Activated CD4-positive, alpha-beta T cell treated with anti-CD3 and anti-CD28 coated beads, Interleukin-2, Interleukin-6, amounts not matched to agents 100 ng/mL and 50 ng/mL, durations not matched to agents 16 hours and 8 hours (primary cell): ENCODE measurements at places on chromosomes 4 and X.

DNA sequence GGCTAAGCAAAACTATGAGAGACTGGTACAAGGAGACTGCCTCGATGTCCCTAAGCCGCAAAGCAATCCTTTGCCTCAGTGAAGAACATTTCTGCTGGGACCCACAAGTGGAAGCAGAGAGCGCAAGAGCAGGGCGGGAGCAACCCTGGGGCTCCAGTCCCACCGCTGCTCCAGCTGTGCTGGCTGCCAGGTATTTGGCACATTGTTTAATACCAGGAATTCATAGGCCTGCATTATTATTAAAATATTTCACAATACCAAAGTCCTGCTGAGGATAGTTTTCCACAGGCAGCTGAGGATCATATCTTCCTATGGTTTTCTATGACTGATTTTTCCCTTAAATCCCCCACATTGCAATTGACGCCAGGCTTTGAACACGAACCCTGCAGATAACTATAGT, 163.5 kb upstream of the TLL1 start:
- no peak for DNase-seq

DNA sequence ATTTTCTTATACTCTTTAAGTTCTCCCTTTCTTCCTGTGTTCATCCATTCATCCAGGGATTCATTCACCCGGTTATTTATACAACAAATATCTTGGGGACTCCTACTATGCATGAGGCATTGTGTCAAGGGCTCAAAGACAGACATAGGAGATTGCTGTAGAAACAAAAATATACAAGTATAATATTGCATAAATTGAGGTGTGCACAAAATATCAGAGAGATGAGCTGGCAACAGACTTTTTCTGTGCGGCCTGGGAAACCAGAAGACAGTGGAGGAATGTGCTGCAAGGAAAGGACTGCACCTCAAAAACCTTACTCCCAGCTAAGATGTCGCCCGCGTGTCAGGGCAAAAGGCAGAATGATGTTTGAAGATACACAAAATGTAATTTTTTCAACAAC, 9.6 kb downstream of the OTOP1 start:
- DNase-seq = no peak

GRCh38 chr4:108950158-108950915, 187.5 kb upstream of the ETNPPL start:
- DNase-seq = no peak

- no peak for DNase-seq
Measured at GRCh38 chrX:132855780-132856341, 102.6 kb downstream of the HS6ST2 start.

DNA sequence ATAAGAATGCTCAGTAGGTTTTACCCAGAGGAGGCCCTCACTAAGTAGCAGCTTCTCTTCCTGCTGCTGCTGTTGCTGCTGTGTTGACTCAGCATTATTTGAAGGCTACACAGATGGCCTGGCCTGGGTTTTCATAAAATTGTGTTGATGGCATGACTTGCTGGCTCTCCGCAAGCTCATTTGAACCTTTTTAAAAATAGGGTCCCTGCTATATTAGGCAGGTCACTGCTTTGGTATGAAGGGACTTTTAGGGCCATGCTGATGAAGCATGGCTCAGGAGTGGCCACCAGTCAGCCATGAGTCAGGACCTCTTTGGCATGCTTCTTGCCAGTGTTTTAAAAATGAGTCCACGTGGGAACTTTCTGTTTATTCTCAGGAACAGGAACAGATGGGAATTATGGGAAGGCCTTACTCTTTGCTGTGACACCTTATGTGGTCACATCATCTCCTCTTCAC, 128.7 kb downstream of the MID1IP1 start:
- DNase-seq = no peak

- DNase-seq = no peak
Measured at GRCh38 chr4:104763554-104764222, 269.0 kb upstream of the CXXC4 start.

GRCh38 chrX:49247916-49248811, 12.9 kb downstream of the CCDC22 start:
- DNase-seq = no peak

DNA sequence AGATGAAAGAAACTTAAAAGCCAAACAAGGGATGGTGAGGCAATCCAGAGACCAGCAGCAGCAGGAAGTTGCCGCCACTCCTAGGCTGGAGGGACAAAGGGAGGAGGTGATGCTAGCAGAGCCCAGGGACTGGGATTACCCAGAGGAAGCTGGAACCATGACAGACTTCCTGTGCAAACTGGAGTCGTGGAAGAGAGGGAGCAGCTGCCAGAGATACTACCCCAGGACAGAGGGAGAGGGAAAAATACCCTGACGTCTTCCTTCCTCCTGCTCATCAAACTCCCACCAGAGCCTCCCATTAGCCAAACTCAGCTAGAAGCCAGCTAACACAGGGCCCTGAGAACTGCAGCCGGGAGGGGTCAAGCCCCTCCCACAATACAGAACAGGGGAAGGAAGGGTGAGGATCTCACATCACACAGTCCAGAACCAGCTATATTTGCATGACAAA, 101.2 kb upstream of the KLF3 start:
- no peak for DNase-seq

DNA sequence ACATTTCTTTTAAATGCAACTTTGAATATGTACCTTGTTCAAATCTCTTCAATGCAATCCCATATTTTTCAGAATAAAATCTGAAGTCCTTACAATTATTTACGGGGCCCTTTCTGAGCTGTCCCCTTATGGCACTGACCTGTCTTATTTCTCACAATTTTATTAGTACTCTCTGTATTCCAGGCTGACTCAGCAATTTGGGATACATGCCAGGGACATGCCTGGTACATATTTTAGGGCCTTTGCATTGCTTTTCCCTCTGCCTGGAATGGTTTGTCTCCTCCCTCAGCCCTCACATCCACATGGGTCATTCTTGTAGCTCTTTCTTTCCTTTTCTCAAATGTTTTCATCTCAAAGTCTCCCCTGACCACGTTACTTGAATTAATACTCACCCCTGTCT, 172.2 kb upstream of the TECRL start:
- DNase-seq = no peak

GRCh38 chr4:52010986-52011385, 9.2 kb downstream of the LRRC66 start:
- DNase-seq = no peak

DNA sequence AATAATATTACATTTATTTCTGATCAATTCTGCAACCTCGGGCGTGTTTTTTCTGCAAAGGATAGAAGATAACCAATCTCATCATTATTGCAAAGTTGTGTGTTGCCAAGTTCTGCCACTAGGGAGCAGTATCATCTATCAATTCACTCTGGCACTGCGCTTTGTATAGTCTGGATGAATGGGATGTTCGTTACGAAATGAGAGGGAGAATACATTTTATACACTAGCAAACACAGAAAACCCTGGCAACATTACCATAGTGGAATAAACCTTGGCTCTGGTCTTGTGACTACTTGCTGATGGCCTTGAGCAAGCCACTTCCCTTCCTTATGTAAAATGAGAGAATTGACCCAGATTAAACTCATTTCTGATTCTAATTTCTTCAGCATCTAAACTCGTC, 97.5 kb upstream of the ZNF518B start:
- DNase-seq = peak; percentile 60

GRCh38 chr4:7431696-7432530, 2.8 kb downstream of the PSAPL1 start:
- DNase-seq = no peak

DNA sequence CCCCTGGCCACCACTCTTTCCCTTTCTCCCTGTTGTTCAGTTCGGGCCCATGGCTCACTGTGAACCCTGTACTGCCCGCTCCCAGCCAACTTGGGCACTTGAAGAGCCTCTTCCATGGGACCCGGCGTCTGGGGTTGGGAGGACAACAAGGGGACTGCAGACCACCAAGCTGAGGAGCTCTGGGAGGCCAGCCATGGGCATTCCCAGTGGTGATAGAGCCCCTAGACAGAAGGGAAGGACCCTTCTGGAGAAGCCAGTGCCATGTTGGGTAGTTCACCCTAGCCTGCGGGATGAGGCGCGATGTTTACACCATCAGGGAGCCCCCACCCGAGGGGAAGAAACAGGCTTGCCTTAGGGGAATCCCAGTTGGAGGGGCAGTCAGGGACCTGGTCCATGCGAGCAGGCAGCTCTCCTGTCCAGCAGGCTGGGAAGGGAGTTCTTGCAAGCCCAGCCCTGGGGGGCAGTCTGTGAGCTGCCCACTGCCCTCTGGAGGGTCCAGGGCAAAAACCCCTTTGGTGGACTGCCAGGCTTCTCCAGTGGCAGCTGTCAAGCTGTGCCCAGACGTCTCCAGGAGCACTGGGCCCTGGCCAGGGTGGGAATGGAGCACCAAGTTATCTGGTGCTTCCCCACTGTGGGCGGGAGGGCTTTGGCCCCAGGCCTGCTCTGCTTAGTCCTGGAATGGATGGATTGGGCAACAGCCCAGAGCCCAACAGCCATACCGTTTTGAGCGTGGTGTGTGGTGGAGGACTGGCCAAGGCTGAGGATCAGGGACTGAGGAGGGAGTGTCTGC, 23.7 kb upstream of the UBA1 start:
- DNase-seq = no peak

GRCh38 chrX:19382555-19383145, 38.9 kb downstream of the PDHA1 start:
- peak; percentile 64 for DNase-seq

- DNase-seq = no peak
Measured at GRCh38 chr4:129167640-129168260, 71.8 kb downstream of the C4orf33 start.

DNA sequence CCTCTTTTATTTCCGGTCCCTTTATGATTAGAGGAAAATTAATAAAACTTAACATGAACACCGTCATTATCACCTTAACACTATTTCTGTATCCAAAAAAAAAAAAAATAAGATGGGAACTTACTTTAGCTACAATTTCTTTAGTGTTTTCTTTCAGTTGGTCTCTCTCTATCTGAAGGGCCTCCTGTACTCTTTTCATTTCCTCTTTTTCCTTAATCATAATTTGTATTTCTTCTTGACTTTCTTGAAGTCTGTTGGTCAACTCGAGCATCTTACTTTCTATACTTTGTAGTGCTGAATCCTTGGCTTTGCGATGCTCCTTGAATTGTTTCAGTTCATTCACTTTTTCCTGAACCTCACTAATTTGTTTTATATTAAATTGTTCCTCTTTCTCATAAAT, 45.3 kb upstream of the BDH2 start:
- no peak for DNase-seq

- DNase-seq = peak; percentile 80
Measured at GRCh38 chr4:101418055-101418454, 70.7 kb upstream of the PPP3CA start.

- no peak for DNase-seq
Measured at GRCh38 chrX:47358387-47359065, 11.9 kb upstream of the ZNF157 start.

DNA sequence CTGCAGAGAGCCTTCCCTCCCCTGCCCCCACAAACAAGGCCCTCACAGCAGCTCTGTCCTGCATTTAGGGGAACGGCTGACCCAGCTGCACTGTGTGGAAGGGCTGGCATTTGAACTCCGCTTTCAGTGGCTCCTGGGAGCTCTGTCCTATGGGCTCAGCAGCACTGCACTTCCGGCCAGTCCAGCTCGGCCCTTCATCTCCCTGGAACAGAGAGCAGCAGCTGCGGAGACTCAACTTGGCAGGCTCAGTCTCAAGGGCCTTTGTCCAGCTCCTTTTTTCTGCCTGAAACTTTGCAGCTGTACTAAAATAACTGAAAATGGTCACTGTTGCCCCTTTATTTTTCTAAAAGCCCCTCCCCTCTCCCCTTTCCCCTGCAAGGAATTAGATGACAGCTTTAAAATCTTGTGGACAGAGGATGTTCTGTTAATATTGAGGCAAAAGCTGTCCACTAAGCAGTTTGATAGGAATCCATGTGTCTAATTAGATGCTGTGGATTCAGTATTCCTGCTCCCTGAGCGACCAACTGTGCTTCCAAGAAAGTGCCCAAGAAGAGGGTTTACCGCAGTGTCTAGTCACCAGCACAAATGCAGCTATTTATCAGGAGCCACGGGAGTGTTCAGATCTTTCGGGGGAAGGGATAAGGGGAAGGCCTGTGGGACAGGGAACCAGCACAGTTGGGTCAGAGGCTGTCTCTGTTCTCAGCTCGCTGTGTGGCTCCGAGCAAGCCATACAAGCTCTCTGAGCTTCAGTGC, 133.1 kb downstream of the AFAP1 start:
- DNase-seq = no peak

- no peak for DNase-seq
Measured at GRCh38 chr4:125392694-125393093, 77.9 kb downstream of the FAT4 start.
